GM20000 (cell line): ENCODE measurements at places on chromosomes 1 and 21.
A peak's percentile ranks its signal among the peaks of the same experiment; 100 is the strongest.

DNA sequence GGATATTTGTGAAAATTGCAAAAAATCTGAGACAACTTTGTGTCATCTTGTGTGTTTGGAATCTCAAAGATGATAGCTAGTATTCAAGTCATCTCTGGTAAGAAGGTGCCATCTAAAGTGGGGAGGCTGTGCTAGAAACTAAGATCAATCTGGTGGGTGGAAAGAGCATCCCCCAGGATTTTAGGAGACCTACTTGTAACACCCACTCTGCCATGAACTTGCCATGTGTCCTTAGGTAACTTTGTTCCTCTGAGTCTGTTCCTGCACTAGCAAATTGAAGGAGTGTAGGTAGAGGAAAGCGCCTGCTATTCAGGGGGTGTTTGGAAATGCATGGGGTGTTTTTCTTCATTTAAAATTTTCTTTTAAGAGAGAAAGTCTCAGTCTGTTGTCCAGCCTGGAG, 24.4 kb downstream of the LGR6 start:
- no peak for DNase-seq

DNA sequence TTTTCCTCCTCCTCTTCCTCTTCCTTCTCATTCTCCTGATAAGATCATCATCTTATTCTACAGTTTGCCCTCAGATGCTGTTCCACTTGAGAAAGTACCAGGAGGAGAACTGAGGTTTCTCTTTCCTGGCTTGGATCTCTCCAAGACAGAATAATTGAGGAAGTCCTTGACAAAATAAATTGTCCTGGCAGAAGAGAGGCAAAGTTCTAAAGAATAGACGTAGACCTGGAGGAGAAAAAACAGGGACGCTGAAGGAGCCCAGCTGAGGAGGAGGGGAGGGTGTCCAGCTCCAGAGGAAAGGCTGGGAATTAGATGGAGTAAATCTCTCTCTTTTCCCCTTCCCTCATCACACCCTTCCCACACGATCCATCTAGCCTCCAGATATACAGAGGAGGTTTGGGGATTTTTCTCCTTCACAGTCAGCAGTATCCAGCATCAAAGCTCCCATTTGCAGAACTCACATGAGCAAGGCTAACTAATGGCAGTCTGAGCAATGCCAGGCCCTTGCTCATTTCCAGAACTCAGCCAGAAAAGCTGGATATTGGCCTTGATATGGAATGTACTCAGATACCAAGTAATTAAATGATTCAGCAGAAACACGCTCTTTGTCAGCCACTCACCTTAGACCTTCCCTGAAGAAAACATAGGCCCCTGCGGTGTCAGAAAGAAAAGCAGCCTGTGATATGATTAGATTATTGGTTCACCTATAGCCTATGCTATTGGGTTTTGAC, 5.1 kb upstream of the GNG12 start:
- DNase-seq, result no peak

- DNase-seq, result no peak
These were observed 18.1 kb downstream of the TSEN15 start for GRCh38 chr1:184069675-184070074.

DNA sequence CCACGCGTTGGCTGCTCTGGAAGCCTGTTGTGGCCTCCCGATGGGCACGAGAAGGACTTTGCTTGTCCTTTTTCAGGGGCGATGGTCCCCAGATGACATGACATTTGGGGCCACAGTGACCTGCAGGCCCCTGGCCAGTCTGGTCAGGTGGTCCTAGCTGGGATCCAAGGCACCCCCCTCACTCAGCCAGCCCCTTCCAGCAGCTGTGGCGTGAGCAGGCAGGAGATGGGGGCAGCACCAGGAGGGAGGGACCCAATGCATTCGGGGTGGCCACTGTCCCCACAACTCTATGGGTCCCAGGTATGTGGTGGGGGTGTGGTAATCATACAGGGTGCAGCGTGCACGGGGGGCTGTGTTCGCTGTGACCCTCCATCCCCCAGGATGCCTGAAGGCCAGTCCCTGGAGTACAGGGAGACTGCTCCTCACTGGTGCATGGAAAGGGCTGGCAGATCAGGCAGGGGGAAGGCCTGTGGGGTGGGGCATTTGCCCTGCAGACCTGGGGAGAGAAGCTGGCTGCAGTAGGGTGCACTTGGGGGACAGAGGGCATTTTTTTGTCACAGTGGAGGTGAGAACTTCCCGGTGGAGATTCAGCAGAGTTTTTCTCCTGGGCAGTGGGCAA, 31.7 kb downstream of the WNT3A start:
- DNase-seq, result no peak

- DNase-seq, result no peak
These were observed 90.0 kb downstream of the EDEM3 start for GRCh38 chr1:184664661-184665060.

DNA sequence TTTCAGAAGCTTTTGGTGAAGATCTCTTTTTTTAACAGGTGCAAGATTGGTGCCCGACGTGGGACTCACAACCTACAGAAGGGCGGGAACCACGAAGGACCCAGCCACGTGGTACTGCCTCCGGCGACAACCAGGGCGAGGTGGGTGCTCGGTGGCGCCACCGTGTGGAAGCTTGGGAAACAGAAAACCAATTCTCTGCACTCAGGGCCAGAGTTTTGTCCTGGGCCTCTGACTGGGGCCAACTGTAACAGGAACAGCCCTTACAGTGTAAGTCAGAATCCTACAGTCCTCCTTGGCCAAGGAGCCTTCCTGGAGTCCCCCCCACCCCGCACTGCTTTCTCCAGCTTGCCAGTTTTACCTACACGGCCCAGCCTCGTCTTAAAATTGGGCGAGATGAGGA, 11.6 kb upstream of the S100A7A start:
- peak; percentile 51 for DNase-seq

- no peak for DNase-seq
These were observed 95.5 kb downstream of the NEGR1 start for GRCh38 chr1:72186733-72187307.

GRCh38 chr1:84254703-84255238, 46.7 kb upstream of the SAMD13 start:
- DNase-seq, result no peak

DNA sequence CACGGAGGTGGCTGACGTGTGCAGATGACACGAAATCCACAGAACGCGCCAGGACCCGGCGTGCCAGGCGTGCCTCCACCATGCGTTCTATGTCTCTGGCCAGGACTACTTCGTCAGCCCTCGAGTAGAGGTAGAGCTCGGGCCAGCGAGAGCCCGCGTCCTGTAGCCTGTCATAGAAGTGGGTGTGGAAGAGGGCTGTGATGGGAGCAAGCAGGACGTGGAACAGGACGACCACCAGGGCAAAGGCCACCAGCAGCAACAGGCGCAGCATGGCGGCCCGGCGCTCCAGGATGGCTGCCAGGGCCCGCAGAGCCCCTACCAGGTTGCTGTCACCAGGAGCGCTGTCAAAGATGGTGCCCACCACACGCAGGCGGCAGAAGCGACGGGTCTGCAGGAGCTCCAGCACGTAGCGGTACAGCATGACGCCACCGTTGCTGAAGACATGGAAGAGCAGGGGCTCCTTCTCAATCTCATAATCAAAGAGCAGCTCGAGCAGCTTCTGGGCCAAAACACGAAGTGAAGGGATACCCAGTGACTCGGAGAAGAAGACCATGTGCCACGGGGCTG, 19.6 kb downstream of the TMEM53 start:
- no peak for DNase-seq
